NCI-H526 treated with DMSO at 0.1 percent for 48 hours (cell line): ENCODE measurements at places on chromosomes 11 and 22.
A peak's percentile ranks its signal among the peaks of the same experiment; 100 is the strongest.

- DNase-seq = no peak
These were observed 68.7 kb upstream of the BMAL1 start for GRCh38 chr11:13208921-13209320.

GRCh38 chr11:67483831-67484665 is 1.2 kb downstream of the AIP start:
- no peak for DNase-seq

DNA sequence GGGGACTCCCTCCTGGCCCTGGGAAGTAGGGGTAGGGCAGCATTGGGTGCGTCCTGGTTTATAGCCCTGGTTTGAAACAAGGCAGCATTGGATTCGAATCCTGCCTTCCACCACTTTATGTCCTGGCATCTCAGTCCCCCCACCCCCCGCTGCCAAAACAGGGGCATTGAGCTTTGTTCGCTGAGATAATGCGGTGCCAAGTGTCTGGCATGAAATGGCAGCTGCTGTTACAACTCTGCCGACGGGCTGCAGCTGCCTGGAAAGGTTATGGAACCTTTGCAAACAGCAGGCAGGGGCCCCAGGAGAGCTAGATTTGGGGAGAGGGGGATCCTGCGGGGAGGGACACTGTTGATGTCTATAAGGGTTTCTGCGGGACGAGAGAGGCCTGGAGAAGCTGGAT is 1.9 kb downstream of the TST start:
- no peak for DNase-seq

DNA sequence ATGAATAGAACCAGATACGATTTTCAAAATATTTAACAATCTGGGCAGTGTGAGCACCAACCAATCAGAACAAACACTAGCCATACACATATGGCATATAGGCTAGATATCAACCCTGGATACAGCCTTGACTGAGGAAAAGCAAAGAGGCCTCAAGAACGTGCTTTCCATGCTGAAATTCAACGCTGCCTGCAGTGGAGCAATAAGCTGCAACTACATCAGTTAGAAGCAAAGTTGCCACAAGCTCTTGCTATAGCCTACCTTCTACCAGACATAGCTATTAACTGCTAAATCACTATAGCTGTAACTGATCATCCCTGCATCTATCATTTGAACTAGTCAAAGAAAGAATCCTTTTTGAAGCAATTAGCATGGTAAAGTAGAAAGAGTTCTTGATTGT is 42.5 kb downstream of the DENND5A start:
- no peak for DNase-seq

GRCh38 chr22:19066531-19067271 is 55.5 kb downstream of the DGCR2 start:
- no peak for DNase-seq

DNA sequence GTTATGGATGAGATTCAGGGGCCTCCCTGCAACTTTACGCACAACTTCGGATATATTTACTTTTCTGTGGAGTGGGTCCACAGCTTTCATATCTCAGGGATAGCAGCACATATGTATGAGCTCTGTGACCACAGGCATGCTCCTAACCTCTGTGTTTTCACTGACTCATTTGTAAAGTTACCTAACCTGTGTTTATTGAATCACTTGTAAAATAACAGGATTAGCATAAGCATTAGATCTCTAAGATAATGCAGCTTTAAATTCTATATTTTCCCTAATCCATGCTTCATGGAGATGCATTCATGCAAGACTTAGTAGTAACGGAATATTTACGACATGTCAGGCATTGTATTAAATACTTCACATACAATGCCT is 47.9 kb upstream of the DDI1 start:
- DNase-seq = no peak

GRCh38 chr11:44427432-44427831 is 117.5 kb upstream of the ALX4 start:
- DNase-seq = no peak

- DNase-seq = peak; percentile 59
These were observed 28.5 kb downstream of the LRP4 start for GRCh38 chr11:46889689-46890475.

GRCh38 chr11:68402355-68403031 is 58.1 kb upstream of the PPP6R3 start:
- DNase-seq = no peak

DNA sequence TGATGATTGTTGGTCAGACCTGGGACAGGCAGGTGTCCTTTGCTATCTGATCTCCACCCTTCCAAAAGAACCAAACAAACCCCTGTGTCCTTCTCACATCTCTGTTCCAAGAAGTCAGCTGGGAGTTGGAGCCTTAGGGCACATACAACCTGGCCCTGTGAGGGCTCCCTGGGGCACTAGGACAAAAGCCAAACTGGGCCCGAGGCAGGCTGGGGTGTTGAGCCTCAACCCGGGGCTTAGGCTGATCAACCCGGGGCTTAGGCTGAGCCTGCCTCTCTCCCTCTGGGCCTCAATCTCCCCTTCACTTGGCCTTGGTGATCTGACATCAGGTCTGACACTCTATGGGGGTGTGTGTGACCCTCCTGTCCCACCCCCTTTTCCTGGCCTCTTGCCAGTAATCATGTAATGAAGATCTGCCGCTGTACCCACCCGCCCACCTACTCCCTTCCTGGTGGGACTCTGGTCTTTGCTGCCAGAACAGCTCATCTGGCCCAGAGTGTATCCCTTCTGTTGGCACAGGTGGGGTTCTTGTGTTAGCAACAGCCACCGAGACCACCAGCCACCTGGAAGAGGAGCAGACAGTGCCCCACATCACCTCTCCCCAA is 22.8 kb upstream of the UVRAG start:
- no peak for DNase-seq

- no peak for DNase-seq
These were observed 624.5 kb downstream of the TBC1D22A start for GRCh38 chr22:47386812-47387510.

- DNase-seq = no peak
These were observed 44.9 kb downstream of the GRAMD1B start for GRCh38 chr11:123474994-123475393.

- no peak for DNase-seq
These were observed 987 bp upstream of the GRIK4 start for GRCh38 chr11:120510406-120511115.

DNA sequence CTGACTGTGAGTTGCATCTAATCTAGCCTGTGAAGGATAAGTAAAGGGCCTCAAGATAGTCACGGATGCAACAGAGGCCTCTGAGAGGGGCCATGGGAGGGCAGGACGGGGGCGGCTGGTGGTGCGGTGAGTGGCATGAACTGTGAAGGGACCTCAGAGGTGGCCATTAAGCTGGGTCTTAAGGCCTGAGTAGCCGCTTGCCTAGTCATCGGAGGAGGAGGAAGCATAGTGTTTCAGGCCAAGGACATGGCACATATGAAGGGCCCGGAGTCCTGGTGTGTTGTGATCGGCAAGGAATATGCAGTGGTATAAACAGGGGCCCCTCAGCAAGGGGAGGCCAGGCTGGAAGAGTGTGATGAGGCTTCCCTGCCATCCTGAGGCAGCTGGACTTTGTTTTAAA is 51.8 kb downstream of the TRIOBP start:
- no peak for DNase-seq

GRCh38 chr22:49798486-49799151 is 29.1 kb downstream of the BRD1 start:
- no peak for DNase-seq

GRCh38 chr22:33186816-33187215 is 128.6 kb upstream of the SYN3 start:
- no peak for DNase-seq

DNA sequence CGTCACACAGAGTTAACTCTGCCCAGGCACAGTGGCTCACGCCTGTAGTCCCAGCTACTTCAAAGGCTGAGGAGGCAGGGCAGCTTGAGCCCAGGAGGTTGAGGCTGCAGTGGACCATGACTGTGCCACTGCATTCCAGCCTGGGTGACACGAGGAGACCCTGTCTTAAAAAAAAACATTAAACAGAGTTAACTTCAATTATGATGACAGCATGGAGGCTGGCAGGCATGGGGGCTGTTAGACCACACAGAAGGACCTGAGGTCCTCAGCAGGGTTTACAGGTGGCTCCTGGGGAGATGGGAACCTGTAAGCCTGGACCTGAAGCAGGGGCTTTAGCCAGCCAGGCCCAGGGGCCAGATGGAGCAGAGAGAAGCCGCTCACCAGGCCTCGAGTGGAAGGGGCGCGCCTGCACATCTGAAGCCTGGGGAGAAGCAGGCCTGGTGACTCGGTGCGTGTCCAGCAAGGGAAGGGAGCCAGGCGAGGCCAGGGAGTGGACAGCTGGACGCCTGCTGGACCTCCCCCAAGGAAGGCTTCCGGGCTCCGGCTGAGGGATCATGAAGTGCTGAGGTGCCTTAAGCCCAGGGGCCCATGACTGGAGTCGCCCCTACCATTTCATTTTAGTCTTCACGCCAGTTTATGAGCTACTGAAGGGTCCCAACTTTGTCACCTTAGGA is 25.3 kb downstream of the RPUSD4 start:
- no peak for DNase-seq

DNA sequence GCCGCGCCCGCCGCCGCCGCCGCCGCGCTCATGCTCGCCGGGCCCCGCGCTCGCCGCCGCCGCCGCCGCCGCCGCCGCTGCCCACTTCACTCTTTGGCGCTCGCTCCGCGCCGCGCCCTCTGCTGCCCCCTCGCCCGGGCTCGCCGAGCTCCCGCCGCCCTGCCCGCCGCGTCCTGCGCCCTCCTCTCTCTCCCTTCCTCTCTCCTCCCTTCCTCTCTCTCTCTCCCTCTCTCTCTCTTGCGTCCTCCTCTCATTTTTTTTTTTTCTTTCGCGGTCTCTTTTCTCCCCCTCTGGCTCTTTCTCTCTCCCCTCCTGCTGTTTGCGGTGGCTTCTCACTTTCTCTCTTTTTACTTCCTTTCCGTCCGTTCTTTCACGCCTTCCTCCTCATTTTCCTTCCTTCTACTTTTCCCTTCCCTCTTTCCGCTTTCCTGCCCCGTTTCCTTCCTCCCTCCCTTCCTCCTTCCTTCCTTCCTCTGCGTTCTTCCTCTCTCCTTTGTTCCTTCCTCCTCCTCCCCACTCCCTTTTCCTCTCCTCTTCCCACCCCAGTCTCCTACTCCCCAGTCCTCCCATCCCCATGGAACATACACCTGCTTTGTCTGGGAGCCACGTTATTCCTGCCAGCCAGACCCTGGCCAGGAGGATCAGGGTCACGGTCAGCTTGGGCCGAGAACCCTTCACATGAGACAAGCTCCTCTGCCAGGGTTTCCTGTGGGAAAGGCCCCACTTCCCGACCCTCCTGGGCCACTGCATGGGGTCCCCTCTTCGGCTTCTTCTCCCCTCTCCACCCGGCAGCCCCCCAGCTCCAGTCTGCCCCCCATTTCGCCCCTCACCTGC is 19.3 kb upstream of the SHISAL1 start:
- DNase-seq = peak; percentile 7

GRCh38 chr11:109706945-109707344 is 285.0 kb downstream of the C11orf87 start:
- DNase-seq = no peak

GRCh38 chr11:72781063-72781312 is 12.9 kb downstream of the STARD10 start:
- no peak for DNase-seq

GRCh38 chr22:20406686-20407408 is 12.9 kb downstream of the ZNF74 start:
- DNase-seq = no peak

- no peak for DNase-seq
These were observed 49.4 kb downstream of the MAML2 start for GRCh38 chr11:96293598-96294021.

DNA sequence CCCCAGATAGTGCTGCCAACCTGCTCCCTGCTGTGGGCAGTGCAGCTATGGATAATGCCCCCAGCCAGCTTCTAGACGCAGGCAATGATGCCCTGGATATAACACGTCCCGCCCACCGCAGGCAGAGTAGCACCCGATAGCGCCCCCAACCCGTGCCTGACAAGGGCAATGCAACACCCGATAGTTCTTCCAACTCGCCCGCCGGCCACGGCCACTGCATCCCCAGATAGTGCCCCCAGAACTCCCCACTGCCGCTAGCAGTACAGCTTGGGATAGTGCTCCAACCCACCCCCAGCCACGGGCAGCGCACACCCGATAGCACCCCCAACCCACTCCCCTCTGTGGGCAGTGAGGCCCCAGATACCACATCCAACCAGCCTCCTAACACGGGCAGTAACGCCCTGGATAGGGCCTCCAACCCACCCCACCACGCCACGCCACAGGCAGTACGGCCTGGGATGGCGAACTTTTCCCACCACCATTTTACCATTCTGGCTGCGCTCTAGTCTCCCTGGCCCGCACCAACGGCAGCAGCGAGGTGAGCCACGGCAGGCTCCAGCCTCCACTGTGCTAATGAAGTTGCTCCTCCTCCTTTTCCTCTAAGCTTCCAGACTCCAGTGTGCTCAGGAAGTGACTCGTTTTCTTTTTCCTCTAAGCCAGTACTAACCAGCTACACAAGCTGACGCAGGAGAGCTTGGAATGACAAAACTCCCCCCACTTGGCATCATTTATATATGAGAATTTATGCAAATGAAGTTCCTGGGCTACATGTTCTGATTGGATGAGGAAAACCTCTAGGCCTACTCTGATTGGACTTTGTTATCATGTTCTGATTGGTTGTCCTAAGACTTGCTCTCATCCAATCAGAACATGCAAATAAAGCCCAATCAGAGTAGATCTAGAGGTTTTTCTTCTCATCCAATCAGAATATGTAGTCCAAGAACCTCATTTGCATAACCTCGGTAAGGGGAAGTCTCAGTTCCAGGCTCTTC is 3.0 kb upstream of the RFPL3 start:
- DNase-seq = no peak

DNA sequence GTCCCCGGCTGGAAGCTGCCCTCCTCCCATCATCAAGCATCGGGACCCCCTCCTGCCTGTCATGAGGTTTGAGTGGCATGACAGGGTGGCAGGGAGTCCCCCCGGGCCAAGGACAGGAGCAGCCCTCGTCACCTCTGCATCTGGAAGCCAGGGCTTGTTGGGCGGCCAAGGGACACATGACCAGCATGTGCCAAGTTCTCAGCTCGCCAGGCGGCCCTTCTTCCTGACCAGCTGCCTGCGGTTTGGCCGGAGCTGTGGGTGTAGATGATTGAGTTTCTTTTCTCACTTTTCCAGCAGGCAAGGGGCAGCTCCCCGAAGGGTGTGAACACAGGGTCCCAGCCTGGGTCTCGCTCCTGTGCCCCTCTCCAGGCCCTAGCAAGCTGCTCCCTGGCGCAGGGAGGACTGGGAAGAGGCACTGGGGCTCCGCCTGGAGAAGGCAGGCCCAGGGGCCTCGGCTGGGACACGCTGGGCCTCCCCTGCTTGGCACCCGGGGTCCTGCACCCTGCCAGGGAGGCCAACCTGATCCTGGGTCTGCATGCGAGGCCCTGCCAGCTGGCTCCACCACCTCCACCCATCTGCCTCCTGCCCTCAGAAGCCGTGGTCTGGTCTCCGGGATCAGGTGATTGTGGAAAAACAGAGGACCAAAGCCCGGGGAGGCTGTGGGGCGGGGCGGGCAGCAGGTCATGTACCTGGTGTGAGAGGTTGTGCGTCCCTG is 13.4 kb downstream of the ARHGAP8 start:
- no peak for DNase-seq

- DNase-seq = no peak
These were observed 1035.0 kb downstream of the TBC1D22A start for GRCh38 chr22:47797342-47797945.

DNA sequence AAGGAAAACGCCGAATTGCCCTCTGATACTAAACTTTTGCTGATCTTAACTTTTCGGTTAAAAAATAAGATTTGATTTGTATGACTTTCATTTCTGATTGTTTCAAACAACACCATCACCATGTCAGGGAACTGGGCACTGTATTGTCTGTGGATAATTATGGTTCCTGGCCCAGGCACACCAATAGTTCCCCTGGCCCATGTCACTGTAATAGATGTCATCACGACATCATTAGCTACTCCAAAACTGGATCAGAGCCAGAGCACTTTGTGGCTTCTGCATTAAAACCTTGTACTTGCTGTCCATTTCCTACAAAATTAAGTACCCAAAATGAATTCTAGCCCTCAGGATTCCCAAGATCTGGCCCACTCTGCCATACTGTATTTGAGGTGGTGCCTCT is 119.5 kb upstream of the NARS2 start:
- no peak for DNase-seq
